ENCODE measurements at places on chromosomes 3 and 15. TPM values are rescaled to one million over a fixed set of nuclear protein-coding genes. Genes with fewer than 3 reads are reported as not detected.

The TMEM212 gene
- not detected for total RNA-seq

The NSMCE3 gene
- total RNA-seq: 14.7 TPM

The GABRA5 gene
- not detected for total RNA-seq

The ECT2 gene
- 97.0 TPM for total RNA-seq

The AP3B2 gene
- total RNA-seq: 0.11 TPM

The LHFPL4 gene
- total RNA-seq: 0.08 TPM

The TMPRSS7 gene
- not detected for total RNA-seq

The AMT gene
- 0.85 TPM for total RNA-seq

The SLC12A8 gene
- total RNA-seq: 6.3 TPM

The TMEM158 gene
- 11.4 TPM for total RNA-seq

The CORO2B gene
- not detected for total RNA-seq

- DNase-seq: no peak
Observed at GRCh38 chr3:49476563-49476962, 6.5 kb downstream of the DAG1 start.

GRCh38 chr3:114445233-114445632 lies 151.4 kb downstream of the TIGIT start:
- DNase-seq: no peak

GRCh38 chr15:77538027-77538451 lies 94.7 kb downstream of the LINGO1 start:
- DNase-seq: no peak

- DNase-seq: peak; percentile 2
Observed at GRCh38 chr3:3200632-3201212, 21.2 kb upstream of the CRBN start.

- no peak for DNase-seq
Observed at GRCh38 chr15:90960298-90961091, 5.8 kb downstream of the RCCD1 start.

DNA sequence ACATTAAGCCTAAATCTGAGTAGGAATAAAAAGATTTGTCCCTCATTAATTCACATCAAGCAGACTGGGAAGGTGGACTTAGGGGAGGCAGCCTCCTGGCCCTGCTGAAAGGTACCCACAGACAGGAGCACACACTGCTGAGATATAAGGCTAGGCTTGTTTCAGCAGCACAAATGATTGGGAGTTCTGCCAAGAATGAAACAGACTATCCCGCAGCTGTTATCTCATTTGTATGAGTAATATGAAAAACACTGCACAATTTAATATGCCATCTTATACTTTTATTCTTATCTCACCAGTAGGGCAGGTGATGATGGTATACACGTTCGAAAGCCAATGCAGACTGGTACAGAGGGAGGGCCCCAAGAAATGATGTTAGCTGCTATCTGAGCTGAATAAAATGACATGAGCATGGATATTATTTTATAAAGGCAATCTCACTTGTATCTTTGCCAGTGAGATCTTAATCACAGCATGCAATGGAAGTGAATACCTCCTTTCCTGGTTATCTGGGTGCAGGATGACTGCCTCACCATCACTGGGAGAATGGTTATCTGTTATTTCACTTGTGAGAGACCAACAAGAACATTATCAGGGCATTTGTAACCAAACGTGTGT lies 258.7 kb upstream of the PPP2R3A start:
- no peak for DNase-seq

DNA sequence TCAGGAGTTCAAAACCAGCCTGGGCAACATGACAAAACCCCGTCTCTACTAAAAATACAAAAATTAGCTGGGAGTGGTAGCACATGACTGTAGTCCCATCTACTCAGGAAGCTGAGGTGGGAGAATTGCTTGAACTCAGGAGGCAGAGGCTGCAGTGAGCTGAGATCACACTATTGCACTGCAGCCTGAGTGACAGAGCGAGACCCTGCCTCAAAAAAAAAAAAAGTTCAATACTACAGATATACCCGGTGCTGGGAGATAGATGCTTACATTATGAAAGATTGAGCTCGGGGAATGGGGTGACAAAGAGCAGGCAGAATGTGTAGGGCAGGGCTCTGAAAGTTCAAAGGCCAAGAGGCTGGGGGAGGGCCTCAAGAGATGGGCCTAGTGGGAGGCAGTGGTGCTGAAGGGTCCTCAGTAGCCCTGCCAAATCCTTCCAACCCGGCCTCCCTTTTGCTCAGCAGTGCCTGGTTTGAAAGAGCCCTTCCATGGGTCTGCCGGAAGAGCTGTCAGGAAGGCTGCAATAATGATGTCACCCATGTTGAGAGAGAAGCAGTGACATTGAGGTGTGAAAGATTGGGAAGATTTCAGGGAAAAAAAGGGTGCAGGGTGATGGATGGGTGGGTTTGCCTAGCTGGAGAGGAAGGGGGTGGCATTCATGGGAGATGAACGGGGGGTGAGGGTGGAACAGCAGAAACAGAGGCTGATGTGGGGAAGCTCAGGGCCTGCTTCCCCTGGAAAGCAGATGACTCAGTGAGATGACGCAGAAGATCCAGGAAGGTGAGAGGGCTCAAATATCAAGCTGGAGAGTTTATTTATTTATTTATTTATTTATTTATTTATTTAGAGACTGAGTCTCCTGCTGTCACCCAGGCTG lies 20.0 kb upstream of the IREB2 start:
- no peak for DNase-seq

- no peak for DNase-seq
Observed at GRCh38 chr3:52225452-52226228, at the start of gene TLR9. TLR9 (minus strand) TSS chr3:52225645; CDS start chr3:52225529, 116 bp downstream.

DNA sequence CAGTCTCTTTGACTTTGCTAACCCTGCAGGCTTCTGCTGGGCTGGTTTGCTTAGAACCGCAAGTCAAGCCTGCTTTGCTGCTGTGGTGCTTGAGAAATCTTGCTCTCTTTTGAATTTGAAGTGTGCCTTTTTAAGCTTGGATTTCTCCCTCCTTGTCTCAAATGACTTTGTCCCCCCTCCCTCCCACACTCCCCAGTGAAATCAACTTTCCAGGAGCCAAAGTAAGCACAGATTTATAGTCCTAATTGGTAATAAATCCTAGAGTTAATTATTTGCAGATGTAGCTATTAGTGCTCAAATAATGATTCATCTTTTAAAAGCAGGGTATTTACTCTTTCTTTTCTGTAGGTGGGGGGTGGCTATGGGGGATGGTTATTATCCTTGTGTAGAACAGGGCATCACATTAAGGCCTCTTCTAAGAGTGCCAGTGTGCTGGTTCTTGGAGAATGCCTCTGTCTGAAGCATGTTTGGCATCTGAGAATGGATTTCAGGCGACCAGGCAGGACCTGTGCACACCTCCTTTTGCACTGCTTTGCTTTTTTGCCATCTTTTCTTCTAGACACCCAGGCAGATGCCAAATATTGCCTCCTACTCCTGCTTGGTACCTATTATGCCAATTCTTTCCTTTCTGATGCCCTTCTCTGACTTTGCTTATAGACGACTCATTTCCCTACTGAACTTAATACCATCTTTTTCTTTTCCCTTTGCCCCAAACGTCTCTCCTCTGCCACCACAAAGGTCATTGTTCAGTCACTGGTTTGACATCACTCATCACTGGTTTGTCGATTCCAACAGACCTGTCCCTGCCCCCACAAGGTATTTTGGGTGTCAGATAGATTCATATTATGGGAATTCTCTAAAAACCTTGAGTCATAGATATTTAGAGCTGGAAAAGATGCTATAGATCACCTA lies 50.7 kb downstream of the CLDN11 start:
- DNase-seq: no peak

- no peak for DNase-seq
Observed at GRCh38 chr15:95988574-95988887, 342.0 kb upstream of the NR2F2 start.

DNA sequence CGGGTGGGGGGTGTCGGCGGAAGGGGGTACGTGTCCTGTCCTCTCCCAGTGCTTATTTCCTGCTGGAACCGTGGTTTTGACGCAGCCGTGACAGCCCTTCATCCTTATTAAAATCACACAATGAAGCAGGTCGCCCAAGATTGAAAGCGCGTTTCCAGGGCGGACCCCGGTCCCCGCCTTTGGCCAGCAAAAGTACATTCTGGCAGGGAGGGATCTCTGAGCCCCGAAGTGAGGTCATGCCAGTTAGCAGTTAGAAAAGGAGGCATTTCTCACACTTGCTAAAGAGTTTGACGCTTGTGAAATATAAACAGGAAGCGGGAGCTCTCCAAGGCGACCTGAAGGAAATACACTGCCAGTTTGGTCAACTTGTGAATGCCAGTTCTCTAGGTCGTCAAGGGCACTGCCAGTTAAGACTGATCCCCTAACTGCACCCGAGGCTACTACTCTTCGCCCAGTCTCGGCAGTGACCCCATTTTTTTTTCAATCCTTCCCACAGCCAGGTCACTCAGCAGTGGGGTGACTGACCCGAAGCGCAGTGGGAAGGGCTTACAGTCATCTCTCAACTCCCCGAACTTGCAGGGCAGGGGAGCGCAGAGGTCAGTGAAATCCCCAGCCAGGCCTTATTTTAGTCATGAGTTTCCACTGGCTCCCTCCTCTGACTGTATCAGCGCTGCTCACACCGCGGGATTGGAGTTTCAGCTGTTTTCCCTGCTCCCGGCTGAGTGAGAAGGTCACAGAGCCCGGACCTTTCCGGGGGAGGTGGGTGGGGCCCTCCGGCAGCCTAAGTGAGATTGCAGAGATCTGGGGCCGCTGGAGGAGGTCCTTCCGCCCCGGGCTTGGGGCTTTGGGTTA lies 2.0 kb upstream of the BHLHE40 start:
- DNase-seq: peak; percentile 64

DNA sequence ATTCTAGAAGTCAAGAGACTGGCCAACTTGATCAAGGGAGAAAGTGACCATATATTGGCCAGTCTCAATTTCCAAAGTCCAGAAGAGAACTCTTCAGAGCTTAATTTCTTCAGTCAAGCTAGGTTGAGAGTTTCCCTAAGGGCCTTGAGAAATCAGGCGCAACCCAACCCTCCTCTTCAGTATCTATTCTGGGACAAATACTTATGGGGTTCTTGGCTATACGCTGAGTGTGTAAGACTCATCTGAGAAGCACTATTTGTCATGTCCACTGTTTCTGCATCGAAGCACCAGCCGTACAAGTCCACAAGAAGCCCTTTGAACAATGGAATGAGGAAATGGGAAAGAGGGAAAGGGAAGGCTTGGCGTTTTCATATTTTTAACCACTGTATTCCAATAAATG lies 379.5 kb downstream of the CTNNB1 start:
- no peak for DNase-seq

GRCh38 chr3:170016057-170016456 lies 21.7 kb upstream of the GPR160 start:
- no peak for DNase-seq
